Right cardiac atrium (tissue), 5 donors: ENCODE measurements at places on chromosomes 7 and 10. TPM values are rescaled to one million over a fixed set of nuclear protein-coding genes. Genes with fewer than 3 reads are reported as not detected.

DNA sequence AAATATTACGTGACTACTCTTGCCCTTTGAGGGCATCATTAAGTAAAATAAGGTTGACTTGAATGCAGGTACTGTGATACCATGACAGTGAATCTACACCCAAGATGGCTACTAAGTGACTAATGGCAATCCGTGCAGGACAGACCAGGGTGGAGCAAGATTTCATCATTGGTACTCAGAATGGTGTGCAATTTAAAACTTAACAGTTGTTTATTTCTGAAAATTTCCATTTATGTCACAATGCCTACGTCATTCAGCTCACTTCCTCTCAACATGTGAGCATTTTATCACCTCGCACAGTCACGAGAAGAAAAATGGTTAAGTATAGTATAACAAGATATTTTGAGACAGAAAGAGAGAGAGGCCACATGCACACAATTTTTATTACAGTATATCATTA lies 50.3 kb upstream of the MET start:
- DNase-seq: no peak

DNA sequence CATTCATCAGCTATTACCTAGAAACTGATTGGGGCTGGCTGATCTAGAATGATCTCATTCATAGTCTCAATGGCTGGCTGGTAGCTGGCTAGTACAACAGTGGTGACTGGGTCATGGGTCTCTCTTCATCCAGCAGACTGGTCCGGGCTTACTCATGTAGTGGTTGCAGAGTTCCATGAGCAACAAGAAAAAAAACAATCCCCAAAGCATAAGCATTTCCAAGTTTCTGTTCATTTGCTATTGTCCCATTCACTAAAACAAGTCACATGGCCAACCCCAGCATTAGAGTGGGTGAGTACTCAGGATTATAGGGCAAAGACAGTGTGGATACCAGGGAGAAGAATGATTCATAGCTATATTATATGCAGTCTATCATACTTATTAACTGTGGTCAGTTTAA lies 85.2 kb upstream of the SEMA3C start:
- DNase-seq: peak; percentile 15

DNA sequence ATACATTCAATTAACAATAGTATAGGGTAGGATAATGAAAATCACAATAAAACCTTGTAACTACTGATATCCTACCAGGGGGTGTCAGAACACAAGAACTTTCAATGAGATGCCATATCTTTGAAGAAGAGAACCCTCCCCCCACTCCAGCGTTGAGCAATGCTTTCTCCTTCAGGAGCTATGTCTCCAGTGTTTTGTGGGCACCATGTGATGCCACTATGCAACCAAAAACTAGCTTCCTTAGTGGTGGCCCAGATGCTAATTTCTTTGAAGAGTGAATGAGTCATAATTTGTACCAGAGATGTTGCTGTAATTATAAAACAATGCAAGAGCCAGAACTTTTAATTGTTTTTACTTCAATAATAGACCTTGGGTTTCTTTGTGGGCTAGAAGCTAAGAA lies 76.0 kb upstream of the ADO start:
- DNase-seq: no peak

CYREN gene
- total RNA-seq: 31.8 TPM

- DNase-seq: no peak
Measured at GRCh38 chr10:74121368-74121767, 29.3 kb downstream of the AP3M1 start.

DNA sequence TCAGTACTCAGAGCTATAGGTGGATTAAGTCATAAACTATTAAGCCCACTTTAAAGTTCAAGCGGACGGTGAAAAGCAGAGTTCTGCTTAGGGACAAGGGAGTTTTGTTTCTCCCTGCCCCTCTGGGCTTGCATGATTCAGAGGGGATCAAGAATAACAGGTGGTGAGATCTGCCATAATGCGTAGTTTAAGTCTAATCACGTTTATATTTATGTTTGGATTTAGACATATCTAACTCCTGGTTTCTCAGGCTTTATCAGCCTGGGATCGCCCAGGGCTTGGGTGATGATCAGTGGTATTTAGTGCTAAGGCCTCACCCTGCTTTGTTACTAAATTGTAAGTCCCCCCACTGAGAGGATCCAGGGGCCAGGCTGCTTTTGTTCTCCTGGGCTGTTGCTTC lies 335.4 kb upstream of the NRP1 start:
- no peak for DNase-seq

DNA sequence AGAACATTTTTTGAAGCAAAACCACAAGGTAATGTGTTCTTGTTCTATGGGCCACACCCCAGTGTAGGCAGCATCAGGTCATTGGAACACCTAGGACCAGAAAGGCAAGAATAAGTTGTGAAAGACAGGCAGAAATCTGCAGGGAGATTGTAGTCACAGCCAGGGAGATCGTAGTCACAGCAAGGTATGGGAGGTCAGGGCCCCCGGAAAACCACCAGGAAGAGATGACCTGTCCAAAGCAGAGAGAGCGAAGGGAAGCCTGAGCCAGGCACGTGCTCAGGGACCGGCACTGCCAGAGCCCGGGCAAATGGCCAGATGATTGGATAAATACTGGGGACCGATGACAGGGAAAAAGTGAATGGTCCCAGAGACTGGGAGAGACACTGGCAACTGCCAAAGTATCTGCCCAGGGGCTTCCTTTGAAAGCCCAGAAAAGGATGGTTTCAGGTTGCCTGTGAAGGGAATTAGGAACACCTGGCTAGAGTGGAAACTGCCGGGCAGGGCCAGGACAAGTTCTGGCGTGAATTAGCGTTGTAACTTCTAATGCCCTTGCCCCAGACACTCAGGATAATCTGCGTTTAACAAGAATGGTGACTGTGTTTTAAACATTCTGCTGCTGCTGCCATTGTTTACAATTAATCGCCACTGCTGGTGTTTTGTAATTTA lies 3.9 kb upstream of the NOBOX start:
- no peak for DNase-seq

CTAGE8 gene
- total RNA-seq: 0.91 TPM

PPP1R17 gene
- not detected for total RNA-seq

DNA sequence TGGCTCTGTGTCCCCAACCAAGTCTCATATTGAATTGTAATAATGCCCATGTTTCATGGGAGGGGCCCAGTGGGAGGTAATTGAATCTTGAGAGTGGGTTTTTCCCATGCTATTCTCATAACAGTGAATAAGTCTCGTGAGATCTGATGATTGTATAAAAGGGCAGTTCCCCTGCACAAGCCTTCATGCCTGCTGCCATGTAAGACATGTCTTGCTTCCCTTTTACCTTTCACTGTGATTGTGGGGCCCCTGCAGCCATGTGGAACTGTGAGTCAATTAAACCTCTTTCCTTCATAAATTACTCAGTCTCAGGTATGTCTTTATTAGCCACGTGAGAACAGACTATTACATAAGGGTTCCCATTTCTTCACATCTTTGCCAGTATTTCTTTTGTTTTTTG lies 97.1 kb upstream of the CPXM2 start:
- no peak for DNase-seq

GIMAP6 gene
- total RNA-seq: 22.3 TPM

- peak; percentile 48 for DNase-seq
Measured at GRCh38 chr10:96377816-96378294, 19.1 kb upstream of the OPALIN start.

DNA2 gene
- total RNA-seq: 2.4 TPM

DNA sequence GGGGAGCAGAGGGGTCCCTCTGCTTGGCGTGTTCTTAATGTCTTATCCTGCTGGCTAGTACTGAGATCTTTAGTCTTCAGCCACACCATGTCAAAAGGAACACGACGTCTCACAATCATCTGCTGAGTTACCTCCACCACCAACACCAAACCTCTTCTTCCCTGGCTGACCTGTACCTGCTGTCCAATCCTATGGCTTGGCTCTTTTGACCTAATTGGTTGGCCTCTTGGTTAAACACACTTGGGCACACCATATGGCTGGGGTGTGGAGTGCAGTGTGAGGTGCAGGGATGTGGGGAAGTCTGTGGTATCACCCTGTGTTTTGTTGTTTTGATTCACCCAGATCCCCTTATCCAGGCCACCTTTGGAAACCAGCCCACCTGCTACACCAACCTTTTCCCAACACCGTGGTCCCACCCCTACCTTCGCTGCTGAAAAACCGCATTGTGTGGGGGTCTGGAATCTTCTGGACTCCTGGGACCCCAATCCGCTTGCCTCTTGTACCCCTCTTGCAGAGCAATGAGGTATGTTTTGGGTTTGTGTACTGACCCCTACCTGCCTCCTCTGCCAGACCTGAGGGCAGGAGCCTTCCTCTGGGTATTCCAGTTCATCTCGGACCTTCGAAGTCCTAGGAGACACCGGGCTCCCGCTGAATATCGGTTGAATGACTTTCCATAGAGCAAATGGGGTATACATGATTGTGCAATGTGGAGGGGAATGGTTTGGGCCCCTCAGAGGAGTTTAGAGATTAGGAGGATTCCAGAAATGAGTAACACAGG lies 2.8 kb upstream of the LBX1 start:
- no peak for DNase-seq

GRCh38 chr7:130875265-130875741 lies 141.3 kb upstream of the KLF14 start:
- DNase-seq: no peak

EPHA1 gene
- not detected for total RNA-seq

IGFBP1 gene
- total RNA-seq: not detected

- no peak for DNase-seq
Measured at GRCh38 chr7:51613911-51614357, 297.3 kb upstream of the COBL start.

EBF3 gene
- 9.0 TPM for total RNA-seq

DNA sequence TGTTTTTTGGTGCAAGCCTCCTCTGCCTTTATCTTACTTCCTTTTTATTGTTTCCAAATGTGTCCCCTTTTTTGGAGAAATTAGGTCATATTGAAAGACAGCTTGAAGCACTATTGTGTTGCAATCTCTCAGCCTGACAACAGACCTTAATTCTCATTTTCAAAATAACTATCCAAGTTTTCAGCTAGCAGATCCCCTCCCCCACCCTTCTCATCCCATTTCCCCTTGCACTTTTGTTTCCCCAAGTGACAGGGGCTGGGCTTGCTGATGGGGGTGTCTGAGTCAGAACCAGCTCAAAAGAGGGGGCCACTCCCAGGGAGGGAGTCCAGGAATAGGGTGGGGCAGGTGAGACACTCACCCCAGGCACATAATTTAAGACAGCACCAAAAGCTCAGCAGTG lies 75.3 kb downstream of the MKI67 start:
- DNase-seq: no peak

TMEM176A gene
- total RNA-seq: 153 TPM

DNA sequence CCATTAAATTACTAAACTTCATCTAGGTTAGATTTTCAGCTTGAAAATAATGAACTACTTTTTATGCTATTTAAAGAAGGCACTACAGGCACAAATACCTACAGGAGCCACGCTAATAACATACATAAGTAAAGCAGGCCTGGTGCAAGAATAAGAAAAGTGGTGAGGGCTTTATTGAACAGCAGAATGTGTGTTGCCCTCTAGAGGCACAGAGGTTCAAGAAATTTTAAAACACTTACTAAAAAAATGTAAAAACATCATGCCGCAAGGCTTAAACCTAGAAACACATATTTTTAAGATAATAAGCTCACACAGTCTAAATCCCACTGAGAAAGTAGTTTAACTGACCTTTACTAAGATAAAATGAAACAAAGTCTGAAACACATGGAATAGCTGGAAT lies 20.3 kb downstream of the CACUL1 start:
- no peak for DNase-seq

DNA sequence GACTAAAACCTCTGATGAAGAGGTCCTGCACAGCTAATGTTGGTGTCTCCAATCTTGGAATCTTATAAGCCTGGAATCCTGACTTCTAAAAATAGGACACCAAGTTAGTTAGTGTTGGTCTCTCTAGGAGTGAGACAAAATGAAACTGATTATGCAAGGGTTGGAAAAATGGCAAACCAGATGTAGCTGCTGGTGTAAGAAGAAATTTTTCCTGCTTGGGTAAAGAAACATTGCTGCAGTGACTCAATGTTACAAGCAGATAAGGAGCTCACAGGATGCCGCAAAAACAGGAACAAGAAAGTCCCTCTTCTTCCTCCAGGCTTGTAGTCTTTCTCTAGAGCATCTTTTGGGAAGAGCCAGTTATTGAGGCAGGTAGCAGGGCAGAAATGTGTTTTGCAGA lies 449.0 kb downstream of the ETV1 start:
- no peak for DNase-seq

- peak; percentile 55 for DNase-seq
Measured at GRCh38 chr7:22193450-22193983, 163.4 kb downstream of the RAPGEF5 start.

GPR146 gene
- total RNA-seq: 9.4 TPM

GRCh38 chr7:111076205-111076604 lies 14.7 kb upstream of the LRRN3 start:
- DNase-seq: no peak

DNA sequence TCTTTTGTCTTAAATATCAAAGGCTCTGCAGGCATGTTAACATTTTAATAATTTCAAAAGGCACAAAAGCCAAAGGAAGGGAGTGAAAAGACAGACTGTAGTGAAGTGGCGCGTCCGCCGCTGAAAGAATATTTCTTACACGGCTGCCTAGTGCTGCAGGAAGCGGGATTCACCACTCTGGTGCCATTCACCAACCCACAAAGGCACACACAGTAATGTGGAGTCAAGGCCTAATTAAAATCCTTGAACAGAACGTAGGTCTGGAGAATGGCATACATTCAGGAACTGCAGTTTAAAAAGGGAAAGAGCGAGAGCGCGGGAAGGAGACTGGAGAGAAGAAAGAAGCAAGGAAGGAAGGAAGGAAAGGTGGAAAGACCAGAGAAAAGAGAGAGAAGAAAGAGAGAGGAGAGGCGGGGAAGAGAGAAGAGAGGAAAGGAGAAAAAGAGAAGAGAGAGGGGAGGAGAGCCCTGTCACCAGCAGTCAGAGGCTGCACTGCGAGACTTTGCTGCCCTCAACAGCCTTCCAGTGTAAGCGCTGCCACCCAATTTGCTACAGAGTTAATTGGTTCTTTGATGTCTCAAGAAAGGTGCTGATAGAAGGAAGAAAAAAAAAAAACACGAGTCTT lies 554.0 kb downstream of the MDFIC start:
- DNase-seq: no peak

- DNase-seq: no peak
Measured at GRCh38 chr10:116704926-116705325, 37.4 kb downstream of the HSPA12A start.

C10orf105 gene
- total RNA-seq: 0.14 TPM

TAS2R3 gene
- total RNA-seq: 0.48 TPM

ABCB4 gene
- 6.9 TPM for total RNA-seq

DNA sequence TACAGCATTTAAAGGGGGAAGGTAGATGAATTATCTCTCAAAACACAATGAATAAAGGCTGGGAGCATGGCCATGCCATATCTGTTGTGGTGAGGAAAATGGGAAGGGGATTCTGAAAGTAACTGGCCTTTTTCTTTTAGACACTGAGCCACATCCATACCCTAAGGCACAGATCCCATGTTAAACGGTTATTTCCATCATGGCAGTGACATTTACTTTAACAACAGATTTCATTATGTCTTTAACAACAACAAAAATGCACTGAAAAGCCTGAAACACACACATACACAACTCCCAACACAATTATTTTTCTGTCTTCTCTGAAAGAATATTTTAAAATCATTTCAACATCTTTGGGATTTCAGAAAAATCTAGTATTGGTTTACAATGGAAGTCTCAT lies 176.1 kb upstream of the FZD1 start:
- no peak for DNase-seq

LGI1 gene
- total RNA-seq: 0.45 TPM
